Mammary epithelial cell (primary cell): ENCODE measurements at places on chromosomes 7 and 10.

DNA sequence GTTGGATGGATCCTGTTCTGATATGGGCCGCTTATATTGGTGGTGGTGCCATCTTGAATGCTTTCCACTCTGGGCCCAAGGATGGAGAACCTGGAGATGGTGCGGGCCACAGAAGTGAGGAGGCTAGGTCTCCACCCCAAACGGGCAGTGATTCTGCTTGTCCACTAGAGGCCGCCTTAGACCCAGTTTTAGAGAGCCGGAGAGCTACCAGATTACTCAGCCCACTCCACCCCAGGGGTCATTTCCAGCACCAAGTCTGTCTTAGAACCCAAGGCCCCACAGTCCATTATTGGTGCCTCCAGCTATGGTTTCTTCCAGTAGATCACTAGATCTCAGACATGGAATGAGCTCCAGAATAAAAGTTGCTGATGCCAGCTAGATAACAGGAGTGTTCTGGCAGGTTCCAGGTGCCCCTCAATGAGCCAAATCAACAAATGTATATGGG lies 11.8 kb upstream of the CAMK2G start:
- DNase-seq: peak; percentile 68

GRCh38 chr10:119279441-119279840 lies 72.1 kb downstream of the GRK5 start:
- DNase-seq: no peak

DNA sequence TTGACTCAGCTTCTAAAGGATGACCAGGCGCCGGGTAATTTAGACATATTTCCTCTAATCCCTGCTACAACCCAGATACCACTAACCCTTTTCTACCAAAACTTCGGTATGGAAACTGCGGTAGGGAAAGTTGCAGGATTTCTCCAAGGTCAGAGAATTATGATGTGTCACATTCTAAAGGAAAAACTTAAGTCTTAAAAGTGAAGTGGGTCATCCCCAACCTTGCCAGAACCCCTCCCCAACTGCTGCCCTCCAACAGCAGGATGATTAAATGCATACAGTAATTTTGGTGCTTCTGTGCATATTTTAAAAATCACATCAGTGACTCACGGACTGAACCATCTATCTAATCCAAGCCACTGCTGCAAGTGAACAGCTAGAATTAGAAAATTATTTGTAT lies 52.7 kb downstream of the GRB10 start:
- no peak for DNase-seq

DNA sequence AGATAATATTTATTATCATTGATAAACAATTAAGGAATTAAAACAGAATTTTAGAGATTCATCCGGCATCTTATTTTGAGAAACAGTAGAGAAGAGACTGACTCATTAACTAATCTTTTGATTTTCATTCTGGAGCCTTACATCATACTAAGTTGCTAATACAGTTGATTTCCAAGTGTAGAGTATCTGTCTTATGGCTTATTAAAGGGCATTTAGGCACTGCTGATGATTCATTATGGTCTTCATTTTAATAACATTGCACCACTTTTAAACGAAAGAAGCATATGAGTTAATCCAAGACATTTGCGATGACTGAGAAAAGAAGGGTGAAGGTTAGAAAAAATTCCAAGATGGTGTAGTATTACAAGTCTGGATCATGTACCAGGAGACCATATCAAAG lies 186.0 kb upstream of the CACNA2D1 start:
- no peak for DNase-seq

DNA sequence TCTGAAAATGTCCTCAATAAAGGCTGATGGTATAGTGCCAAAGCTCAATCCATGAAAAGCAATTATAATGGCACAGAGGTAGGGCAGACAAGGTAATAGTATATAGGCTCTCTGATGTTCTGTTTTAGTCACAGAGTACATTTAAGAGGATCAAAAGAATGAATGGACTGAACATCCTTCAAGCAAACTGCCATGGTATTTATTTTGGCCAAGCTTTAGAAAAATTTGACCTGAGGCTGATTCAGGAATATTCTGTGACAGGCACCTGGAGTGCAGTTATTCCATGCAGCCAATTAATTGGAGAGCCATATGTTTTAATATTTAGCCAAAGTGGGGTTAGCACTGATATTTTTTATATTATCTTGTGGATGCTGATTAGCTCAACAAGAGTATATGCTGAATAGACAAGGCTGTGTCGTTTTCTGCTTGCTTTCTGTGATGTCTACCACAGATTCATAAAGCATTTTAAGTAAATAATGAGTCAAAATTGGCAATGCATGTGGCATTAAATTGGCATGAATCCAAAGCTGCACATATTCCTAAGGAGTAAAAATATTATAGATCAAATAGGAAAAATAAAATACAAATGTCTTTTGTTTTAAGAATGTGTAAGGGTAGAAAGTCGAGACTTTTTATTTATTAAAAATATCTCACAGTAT lies 177.4 kb downstream of the PCLO start:
- DNase-seq: peak; percentile 16
